Central memory CD8-positive, alpha-beta T cell (primary cell): ENCODE measurements at places on chromosomes 16 and 17.

- H3K27ac ChIP-seq, result no peak overlapping the region
- H3K4me3 ChIP-seq, result no peak overlapping the region
- no peaks in the 10 kb centered on the region for H3K27me3 ChIP-seq
- DNase-seq, result no peak
- H3K4me1 ChIP-seq, result peaks cover 37% of the 10 kb centered on the region
These were observed 23.5 kb downstream of the RDM1 start for GRCh38 chr17:35906926-35907637.

DNA sequence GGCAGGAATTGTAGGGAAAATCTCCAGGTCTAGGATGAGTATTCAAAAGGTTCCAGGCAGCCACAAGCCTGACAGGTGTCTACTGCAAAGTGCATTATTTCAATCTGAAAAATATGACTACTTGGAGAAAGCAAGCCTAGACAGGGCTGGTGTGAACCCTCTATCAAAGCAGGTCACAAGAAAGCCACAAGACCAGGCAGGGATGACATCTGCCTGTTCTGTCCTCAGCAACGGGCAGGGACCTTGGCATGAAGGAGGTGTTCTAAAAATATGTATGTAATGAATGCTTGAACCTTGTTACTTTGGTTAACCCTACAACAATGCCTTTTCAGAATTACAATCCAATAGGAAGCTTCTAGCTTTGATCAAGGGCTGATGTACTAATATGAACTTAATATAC lies 1.2 kb upstream of the COX6A2 start:
- H3K36me3 ChIP-seq, result peaks cover 11% of the 10 kb centered on the region
- H3K4me1 ChIP-seq, result peaks cover 16% of the 10 kb centered on the region
- no peak overlapping the region for H3K4me3 ChIP-seq
- H3K27ac ChIP-seq, result no peak overlapping the region

DNA sequence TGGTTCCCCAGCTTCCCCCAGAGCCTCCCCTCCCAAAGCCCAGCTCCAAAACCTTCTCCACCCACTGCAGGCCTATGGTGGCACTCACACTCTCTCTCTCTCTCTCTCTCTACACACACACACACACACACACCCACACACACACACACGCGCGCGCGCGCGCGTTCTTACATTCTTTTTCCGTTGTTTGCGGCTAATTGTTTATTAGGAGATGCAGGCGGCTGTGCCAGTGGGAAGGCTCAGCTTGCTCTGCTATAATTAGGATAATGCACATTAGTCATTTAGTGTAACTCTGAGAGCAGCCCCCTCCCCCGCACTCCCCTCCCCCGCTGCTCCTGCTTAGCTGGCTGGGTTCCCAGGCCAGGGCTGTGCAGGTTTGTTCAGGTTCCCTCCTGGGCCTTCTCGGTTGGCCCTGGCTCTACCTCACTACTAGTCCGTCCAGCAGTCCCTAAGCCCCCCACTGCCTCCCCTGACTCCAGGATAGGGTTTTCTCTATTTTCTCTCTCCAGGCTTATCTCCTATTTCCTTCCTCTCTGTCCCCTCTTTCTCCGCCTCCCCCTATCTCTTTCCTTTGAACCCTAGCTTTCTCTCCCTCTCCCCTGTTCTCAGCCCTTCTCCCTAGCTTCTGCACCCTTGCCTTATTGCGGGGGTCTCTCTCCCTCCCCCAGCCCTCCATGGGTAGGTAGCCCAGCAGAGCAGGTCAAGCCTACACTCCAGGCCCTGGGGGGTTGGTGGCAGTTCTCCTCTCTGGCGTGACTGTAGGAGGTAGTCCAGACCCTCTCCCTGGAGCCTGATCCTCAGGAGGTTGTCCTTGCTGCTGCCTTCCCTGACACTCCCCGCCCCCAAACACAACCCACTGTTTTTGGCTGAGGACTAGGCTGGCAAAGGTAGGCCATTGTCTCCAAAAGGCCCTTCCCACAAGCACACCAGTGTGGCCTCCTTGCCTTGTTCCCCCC lies 34.0 kb downstream of the TMEM132E start:
- H3K4me3 ChIP-seq, result no peak overlapping the region
- H3K36me3 ChIP-seq, result no peaks in the 10 kb centered on the region
- H3K27me3 ChIP-seq, result peaks cover 86% of the 10 kb centered on the region
- H3K27ac ChIP-seq, result no peak overlapping the region
- no peak for DNase-seq

- H3K4me1 ChIP-seq, result peaks cover 14% of the 10 kb centered on the region
- H3K27me3 ChIP-seq, result peaks cover 9% of the 10 kb centered on the region
- peak overlapping the region; percentile 68 for H3K4me3 ChIP-seq
- H3K36me3 ChIP-seq, result no peaks in the 10 kb centered on the region
- peak overlapping the region; percentile 58 for H3K27ac ChIP-seq
These were observed 5.2 kb downstream of the ITPRIPL2 start for GRCh38 chr16:19118938-19119431.

GRCh38 chr17:19737305-19738072 lies 10.6 kb downstream of the ALDH3A1 start:
- no peak overlapping the region for H3K4me3 ChIP-seq
- H3K36me3 ChIP-seq, result peaks cover 2% of the 10 kb centered on the region
- no peak overlapping the region for H3K27ac ChIP-seq
- no peaks in the 10 kb centered on the region for H3K4me1 ChIP-seq

- no peaks in the 10 kb centered on the region for H3K36me3 ChIP-seq
- DNase-seq, result no peak
- no peaks in the 10 kb centered on the region for H3K27me3 ChIP-seq
- no peak overlapping the region for H3K4me3 ChIP-seq
- no peaks in the 10 kb centered on the region for H3K4me1 ChIP-seq
These were observed 157.4 kb downstream of the PRKCA start for GRCh38 chr17:66459811-66460270.

GRCh38 chr16:25052151-25052511 lies 37.0 kb upstream of the ARHGAP17 start:
- H3K4me3 ChIP-seq, result peak overlapping the region; percentile 63
- no peaks in the 10 kb centered on the region for H3K27me3 ChIP-seq
- DNase-seq, result no peak

GRCh38 chr16:69823831-69824563 lies 61.9 kb downstream of the WWP2 start:
- H3K27me3 ChIP-seq, result no peaks in the 10 kb centered on the region
- no peak overlapping the region for H3K27ac ChIP-seq

GRCh38 chr16:11851294-11852091 lies at the start of gene RSL1D1:
Gene RSL1D1, minus strand, starts transcription at chr16:11851542. Its CDS starts 30 bp downstream, at chr16:11851512.
- H3K4me3 ChIP-seq, result peak within 1 kb of the TSS; percentile 97
- peaks cover 47% of the 10 kb centered on the region for H3K4me1 ChIP-seq
- DNase-seq, result peak; percentile 96
- peak within 1 kb of the TSS; percentile 95 for H3K27ac ChIP-seq
- H3K27me3 ChIP-seq, result no peaks in the 10 kb centered on the region

- H3K27me3 ChIP-seq, result peaks cover 44% of the 10 kb centered on the region
- no peak overlapping the region for H3K4me3 ChIP-seq
- H3K4me1 ChIP-seq, result peaks cover 4% of the 10 kb centered on the region
- H3K36me3 ChIP-seq, result no peaks in the 10 kb centered on the region
- DNase-seq, result no peak
- H3K27ac ChIP-seq, result no peak overlapping the region
These were observed 23.9 kb upstream of the CPSF4L start for GRCh38 chr17:73285603-73285908.

GRCh38 chr16:86217891-86218270 lies 292.4 kb upstream of the FOXF1 start:
- H3K27ac ChIP-seq, result no peak overlapping the region
- H3K4me1 ChIP-seq, result no peaks in the 10 kb centered on the region
- H3K27me3 ChIP-seq, result peaks cover 34% of the 10 kb centered on the region
- DNase-seq, result no peak
- H3K4me3 ChIP-seq, result no peak overlapping the region

GRCh38 chr17:8857919-8858318 lies 9.6 kb downstream of the PIK3R6 start:
- DNase-seq, result no peak
- peaks cover 22% of the 10 kb centered on the region for H3K4me1 ChIP-seq
- H3K36me3 ChIP-seq, result no peaks in the 10 kb centered on the region
- H3K4me3 ChIP-seq, result peak overlapping the region; percentile 32

- peaks cover 50% of the 10 kb centered on the region for H3K27me3 ChIP-seq
- no peaks in the 10 kb centered on the region for H3K4me1 ChIP-seq
- no peak overlapping the region for H3K4me3 ChIP-seq
- H3K36me3 ChIP-seq, result no peaks in the 10 kb centered on the region
- no peak for DNase-seq
These were observed 24.4 kb downstream of the TNFRSF13B start for GRCh38 chr17:16947470-16947869.

DNA sequence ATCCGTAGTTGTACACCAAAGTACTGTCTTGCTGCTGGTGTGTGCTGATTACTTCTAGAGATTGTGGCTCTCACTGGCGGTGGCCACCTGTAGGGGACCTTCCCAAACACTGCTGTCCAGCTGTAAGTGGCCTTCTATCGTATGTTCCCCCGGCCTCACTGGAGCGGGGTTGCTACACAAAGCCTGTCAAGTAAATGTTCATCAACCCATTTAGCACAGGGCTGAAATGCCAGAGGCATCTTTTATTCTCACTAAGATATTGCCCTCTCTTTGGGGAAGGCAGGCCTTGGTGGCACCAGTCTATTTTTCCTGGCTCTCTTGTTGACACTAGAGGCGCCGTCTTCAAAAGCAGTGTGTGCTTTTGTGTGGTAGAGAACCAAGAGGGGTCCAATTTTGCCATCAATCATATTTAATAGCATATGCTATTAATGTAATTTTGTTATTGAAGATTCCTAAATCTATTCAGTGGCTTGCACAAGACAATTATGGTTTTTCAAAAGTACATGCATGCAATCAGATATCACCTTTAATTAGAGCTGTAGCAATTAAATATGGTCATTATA lies 514.4 kb upstream of the SALL1 start:
- H3K36me3 ChIP-seq, result no peaks in the 10 kb centered on the region
- H3K27me3 ChIP-seq, result no peaks in the 10 kb centered on the region
- no peaks in the 10 kb centered on the region for H3K4me1 ChIP-seq
- no peak overlapping the region for H3K4me3 ChIP-seq

GRCh38 chr16:11334831-11335404 lies 10.3 kb upstream of the RMI2 start:
- H3K4me3 ChIP-seq, result no peak overlapping the region
- H3K27me3 ChIP-seq, result peaks cover 24% of the 10 kb centered on the region
- no peak overlapping the region for H3K27ac ChIP-seq
- H3K36me3 ChIP-seq, result peaks cover 2% of the 10 kb centered on the region
- H3K4me1 ChIP-seq, result no peaks in the 10 kb centered on the region
- DNase-seq, result no peak

DNA sequence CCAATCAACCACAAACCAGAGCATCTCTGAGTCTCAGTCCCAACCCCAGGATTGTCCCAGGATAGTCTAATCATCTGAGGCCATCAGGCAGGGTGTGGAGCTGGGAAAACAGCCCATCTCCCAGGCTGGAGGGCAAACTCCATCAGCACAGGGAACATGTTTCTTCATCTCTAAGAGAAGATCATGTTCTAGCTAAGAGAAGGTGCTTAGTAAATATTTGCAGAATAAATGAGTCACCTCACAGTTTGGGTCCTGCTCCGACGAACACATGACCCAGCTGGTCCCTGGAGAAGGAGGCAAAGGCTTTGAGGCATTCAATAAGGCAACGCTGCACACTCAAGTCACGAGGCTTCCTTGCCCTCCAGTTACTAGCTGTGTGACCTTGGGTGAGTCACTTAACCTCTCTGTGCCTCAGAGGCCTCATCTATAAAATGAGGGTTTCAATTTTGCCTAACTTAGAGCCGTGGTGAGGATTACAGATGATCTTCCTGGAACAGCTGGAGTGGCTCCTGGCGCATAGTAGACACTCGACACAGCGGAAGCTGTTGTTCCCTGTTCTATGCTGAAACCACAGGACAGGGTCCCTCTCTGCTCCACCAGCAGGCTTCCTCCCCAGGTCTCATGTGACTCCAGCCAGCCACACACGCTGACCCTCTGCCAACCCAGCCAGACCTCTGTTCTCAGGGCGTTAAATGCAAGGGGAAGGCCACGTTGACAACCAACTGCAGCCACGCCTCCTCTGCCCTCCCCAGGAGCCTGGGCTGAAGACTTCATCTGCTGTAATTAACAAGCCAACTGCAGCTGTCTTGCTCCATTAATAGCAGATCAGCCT lies 10.3 kb upstream of the RPL38 start:
- peaks cover 59% of the 10 kb centered on the region for H3K27me3 ChIP-seq
- H3K27ac ChIP-seq, result no peak overlapping the region
- no peaks in the 10 kb centered on the region for H3K4me1 ChIP-seq
- H3K36me3 ChIP-seq, result peaks cover 2% of the 10 kb centered on the region

DNA sequence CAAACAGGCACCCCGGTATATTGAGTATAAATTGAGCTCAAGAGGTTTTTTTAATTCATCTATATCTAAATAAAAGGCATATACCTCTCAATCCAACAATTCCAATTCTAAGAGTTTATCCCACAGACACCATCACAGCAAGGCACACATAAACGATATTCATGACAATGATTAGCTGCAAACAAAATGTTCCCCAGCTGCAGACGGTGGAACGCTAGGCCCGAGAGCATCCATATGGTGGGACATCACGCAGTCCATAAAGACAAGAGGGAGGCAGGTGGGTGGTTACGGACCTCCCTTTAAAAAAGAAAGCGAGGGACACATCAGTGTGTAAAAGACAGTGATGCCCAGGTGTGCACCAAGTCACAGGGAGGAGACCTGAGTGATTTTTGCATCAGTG lies 28.1 kb downstream of the MEAK7 start:
- no peak for DNase-seq
- no peak overlapping the region for H3K27ac ChIP-seq
- H3K4me1 ChIP-seq, result peaks cover 6% of the 10 kb centered on the region
- H3K27me3 ChIP-seq, result no peaks in the 10 kb centered on the region

GRCh38 chr17:45115871-45116270 lies 16.4 kb downstream of the PLCD3 start:
- DNase-seq, result no peak
- H3K27me3 ChIP-seq, result no peaks in the 10 kb centered on the region
- H3K4me3 ChIP-seq, result no peak overlapping the region
- H3K36me3 ChIP-seq, result peaks cover 2% of the 10 kb centered on the region

DNA sequence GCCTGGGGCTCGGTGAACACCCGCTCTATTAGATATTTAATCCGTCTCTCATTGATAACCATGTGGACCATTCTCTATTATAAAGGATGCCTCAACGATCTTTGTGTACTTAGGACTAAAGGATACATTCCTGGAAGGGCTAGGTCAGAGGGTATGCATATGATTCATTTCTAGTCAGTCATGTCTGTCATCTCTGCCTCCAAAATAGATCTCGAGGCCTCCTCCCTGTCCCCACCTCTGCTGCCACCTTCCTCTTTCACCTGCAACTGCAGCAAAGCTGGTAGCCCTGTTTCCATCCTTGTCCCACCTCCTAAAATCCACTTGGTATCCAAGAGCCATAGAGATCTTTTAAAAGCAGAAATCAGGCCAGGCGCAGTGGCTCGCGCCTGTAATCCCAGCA lies 121.5 kb downstream of the KATNIP start:
- H3K4me1 ChIP-seq, result no peaks in the 10 kb centered on the region
- no peak overlapping the region for H3K4me3 ChIP-seq
- H3K36me3 ChIP-seq, result peaks cover 2% of the 10 kb centered on the region
- no peak overlapping the region for H3K27ac ChIP-seq

- H3K27ac ChIP-seq, result no peak overlapping the region
- H3K36me3 ChIP-seq, result peaks cover 4% of the 10 kb centered on the region
- no peak for DNase-seq
- peaks cover 56% of the 10 kb centered on the region for H3K4me1 ChIP-seq
- no peaks in the 10 kb centered on the region for H3K27me3 ChIP-seq
These were observed 101.1 kb downstream of the MSI2 start for GRCh38 chr17:57357392-57357784.
